Myometrial cell (primary cell): ENCODE measurements at places on chromosomes 2 and 18. TPM values are rescaled to one million over a fixed set of nuclear protein-coding genes. Genes with fewer than 3 reads are reported as not detected.

The ARL6IP6 gene
- total RNA-seq = 13.5 and 22.9 TPM in 2 replicates

The GNAL gene
- total RNA-seq = 0.29 TPM in 1 of 2 replicates, not detected in the other

The RSAD2 gene
- total RNA-seq = not detected in 2 replicates

The SERTAD2 gene
- total RNA-seq = 7.8 and 9.9 TPM in 2 replicates

The RTP5 gene
- not detected in 2 replicates for total RNA-seq

The ASPRV1 gene
- under 0.01 and 0.18 TPM in 2 replicates for total RNA-seq

The FOXD4L1 gene
- total RNA-seq = not detected in 2 replicates

The DSEL gene
- 15.9 and 16.7 TPM in 2 replicates for total RNA-seq

The CRYBA2 gene
- not detected in 2 replicates for total RNA-seq

The FAM237A gene
- not detected in 2 replicates for total RNA-seq

The SIX2 gene
- total RNA-seq = not detected in 2 replicates

The IL1R2 gene
- 0.53 TPM in 1 of 2 replicates, not detected in the other for total RNA-seq

The MAB21L4 gene
- total RNA-seq = not detected in 2 replicates

The PLEK gene
- total RNA-seq = under 0.01 TPM in 1 of 2 replicates, not detected in the other

The RAB31 gene
- 18.6 and 21.0 TPM in 2 replicates for total RNA-seq

The RIT2 gene
- not detected in 2 replicates for total RNA-seq

The LOXHD1 gene
- total RNA-seq = not detected in 2 replicates

The CHRNA1 gene
- total RNA-seq = not detected in 2 replicates

The HOXD12 gene
- total RNA-seq = not detected in 2 replicates

The SPP2 gene
- total RNA-seq = not detected in 2 replicates

The CFAP65 gene
- not detected in 2 replicates for total RNA-seq

The SKOR2 gene
- not detected in 2 replicates for total RNA-seq

The TLX2 gene
- not detected in 2 replicates for total RNA-seq

The KCNG3 gene
- total RNA-seq = not detected in 2 replicates

The NT5DC4 gene
- total RNA-seq = not detected in 2 replicates

The HRH4 gene
- total RNA-seq = not detected in 2 replicates

The CD207 gene
- not detected in 2 replicates for total RNA-seq

The ERMN gene
- total RNA-seq = not detected in 2 replicates

The MAP2 gene
- total RNA-seq = 23.6 and 26.2 TPM in 2 replicates

The COL6A3 gene
- 1,153 and 1,391 TPM in 2 replicates for total RNA-seq

The CXCR2 gene
- not detected in 2 replicates for total RNA-seq

The NR4A2 gene
- total RNA-seq = 0.18 and 0.29 TPM in 2 replicates
